CD4-positive, alpha-beta T cell treated with Interleukin-6 at 100 ng/mL for 8 hours (primary cell): ENCODE measurements at places on chromosomes 4 and X.

- DNase-seq, result no peak
Observed at GRCh38 chr4:118927974-118928373, 39.3 kb downstream of the SYNPO2 start.

DNA sequence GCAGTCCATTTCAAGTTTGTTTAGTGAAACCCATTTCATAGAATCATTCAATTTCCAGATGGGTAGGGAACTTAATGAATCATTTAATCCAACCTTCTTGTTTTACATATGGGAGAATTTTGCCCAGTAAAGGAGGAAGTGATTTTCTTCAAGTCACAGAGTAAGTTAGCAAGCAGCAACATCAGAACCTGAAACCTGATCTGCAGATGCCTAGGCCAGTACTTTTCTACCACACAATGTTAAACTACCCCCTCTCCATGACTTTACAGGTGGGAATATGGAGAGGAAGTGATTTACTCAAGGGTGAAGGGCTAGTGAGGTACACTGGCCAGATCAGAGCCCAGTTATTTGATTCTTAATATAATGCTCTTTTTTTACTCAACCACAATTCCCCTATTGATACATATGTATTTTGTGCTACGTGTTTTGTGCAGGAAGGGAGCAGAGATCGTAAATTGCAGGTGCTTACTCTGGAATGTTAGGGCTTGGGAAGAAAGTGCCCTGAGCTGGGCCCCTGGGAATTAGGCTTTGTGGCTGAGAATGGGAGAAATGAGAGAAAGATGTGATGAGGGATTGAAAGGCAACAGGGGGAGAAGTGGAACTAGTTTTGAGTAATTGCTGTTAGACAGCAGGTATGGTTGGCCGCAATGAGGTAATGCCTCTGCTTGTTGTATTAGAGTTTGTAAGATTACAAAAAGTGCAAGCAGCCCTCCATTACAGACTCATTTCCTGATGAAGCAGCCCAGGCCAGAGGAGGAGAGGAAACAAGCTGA is 6.8 kb downstream of the LHFPL1 start:
- no peak for DNase-seq

- no peak for DNase-seq
Observed at GRCh38 chrX:86028681-86029080, 18.7 kb downstream of the CHM start.

GRCh38 chr4:109041463-109042360 is 260.7 kb downstream of the COL25A1 start:
- no peak for DNase-seq

DNA sequence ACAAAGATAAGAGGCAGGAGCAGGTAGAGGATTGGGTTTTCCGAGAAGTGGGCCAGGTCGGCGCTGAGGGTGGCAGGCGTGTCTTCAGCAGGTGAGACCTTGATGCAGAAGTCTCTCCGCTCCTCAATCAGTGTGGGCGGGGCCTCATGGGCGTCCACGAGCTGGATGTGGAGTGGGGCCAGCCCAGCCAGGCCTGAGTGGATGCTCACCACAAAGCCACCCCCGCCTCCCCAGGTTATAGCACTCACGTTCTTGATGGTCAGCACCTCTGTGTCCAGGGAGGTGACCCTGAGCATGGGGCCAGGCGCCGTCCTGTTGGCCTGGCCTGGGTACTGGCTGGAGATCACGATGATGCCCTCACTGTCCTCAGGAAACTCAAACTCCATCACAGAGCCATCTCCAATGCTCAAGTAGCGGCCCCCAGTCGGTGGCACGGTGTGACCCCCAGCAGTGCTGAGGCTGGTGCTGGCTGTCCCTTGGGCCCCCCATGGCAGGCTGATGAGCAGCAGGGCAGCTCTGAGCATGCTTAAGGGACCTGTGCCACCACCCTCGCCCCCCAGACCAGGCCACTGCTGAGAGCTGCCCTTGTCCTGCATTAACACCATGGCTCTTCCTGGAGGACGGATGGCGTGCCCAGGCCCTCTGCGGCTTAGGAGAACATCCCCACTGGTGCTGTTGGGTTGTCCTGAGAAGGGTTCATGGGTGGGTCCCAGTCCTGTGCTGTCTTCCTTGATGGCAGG is 1.9 kb downstream of the SLC10A3 start:
- DNase-seq, result no peak

- DNase-seq, result no peak
Observed at GRCh38 chr4:48907706-48908477, 1.3 kb upstream of the OCIAD2 start.

GRCh38 chr4:143377611-143378099 is 41.0 kb downstream of the GAB1 start:
- DNase-seq, result no peak

DNA sequence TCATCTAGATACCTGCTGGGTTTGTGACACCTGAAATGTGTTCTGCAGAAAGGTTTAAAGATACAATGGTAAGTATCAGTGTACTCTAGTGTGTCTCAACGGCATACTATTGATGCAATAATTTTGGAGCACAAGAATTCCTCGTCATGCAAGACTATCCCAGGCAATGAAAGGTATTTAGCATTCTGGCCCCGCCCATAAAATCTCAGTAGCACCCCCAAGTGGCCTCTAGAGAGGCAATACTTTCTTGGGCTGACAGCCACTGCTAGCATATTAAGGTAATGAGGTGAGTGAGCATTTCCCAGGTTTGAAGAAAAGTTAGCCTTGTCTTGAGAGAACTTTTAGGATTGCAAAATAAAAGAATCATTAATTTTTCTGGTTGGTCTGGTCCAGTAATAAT is 24.0 kb downstream of the TAB3 start:
- DNase-seq, result no peak

DNA sequence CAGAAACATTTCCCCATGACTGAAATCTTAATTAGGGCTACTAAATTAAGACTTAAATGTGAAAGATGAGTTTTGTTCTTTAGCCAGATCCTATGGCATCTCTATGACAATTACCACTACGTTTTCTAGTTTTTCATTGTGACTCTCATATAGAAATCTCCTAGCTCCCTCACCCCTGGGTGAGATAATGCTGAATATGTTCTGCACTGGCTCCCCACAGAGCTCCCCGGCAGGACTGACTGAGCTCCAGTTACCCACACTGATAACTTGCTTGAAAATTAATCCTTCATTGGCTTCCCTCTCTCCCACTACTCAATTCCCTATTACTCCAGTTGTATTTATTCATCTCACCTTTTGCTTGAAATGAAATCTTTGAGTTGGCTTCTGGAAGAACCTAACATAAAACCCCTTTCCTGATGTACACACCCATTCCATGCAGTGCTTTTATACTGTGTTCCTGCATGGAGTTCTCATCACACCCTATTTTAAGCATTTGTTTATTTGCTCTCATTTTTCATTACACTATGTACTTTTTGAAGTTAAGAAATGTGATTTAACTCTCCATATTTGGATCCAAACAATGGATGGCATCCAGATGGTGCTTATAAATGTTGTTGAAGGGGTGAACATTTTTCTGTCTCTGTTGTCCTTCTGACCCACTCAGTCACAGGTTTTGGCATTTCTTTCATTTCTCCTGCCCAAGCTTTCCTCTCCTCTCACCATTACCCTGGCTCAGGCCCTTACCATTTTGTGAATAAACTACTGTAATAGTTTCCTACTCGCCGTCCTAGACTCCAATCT is 623.4 kb downstream of the SPRY1 start:
- no peak for DNase-seq

DNA sequence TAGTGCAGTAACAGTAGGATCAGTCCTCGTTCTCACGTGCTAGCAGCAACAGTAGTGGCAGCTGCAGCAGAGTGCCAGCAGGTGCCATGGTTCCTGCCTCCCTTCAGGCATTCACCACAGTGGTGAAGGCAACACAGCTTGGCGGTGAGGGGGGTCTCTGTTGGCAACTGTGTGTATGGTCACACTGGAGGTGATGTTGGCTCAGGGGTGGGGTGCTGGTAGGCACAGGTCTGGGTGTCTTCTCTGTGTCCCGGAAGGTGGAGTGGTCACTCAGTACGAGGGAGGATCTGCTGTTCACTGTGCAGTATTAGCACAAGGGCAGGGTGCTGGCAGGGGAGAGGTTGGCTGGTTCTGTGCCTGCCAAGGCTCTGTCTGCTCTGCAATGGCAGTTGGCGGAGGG is 671.8 kb downstream of the CCSER1 start:
- no peak for DNase-seq

GRCh38 chr4:177190995-177191580 is 118.6 kb upstream of the NEIL3 start:
- DNase-seq, result no peak

DNA sequence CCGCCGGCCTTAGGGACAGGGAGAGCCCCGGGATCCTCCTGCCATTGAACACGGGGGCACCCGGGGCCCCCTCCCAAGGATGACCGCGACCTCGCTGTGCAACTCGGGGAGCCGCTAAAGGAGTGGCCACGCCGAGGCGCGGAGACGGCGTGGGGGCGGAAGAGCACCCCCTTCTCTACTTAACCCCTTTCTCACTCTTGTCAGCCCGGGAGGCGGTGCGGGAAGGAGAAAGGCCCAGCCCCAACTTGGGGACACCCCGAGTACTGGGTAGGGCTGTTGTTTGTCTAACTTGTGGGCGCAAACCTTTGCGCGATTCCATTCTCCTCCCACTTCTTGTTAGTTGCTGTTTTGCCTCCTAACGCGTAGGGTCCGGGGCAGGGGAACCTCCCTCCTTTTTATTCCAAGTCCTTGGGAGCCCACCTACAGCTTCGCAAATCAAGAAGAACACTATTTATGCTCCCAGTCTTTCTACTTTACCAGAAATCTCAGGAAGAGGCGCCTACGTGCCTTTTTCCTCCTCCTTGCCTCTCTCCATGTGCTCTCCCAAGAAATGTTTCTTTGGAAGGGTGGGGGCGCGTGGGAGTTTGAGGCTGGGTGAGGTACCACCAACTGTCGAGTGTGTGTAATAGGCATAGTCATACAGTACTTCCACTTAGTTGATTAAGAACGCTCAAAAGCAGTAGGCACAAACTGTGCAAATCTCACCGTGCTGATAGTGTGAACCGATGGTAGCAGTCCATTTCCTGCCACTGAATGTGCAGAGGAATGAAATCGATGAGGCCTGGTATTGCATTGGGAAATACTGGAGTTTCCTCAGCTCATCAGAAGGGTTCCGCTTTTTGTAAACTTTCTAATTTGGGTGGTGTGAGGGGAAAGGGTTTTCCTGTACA is 813 bp downstream of the DIAPH2 start:
- DNase-seq, result peak; percentile 14

GRCh38 chrX:47927212-47927611 is 76.6 kb downstream of the ZNF182 start:
- DNase-seq, result no peak

DNA sequence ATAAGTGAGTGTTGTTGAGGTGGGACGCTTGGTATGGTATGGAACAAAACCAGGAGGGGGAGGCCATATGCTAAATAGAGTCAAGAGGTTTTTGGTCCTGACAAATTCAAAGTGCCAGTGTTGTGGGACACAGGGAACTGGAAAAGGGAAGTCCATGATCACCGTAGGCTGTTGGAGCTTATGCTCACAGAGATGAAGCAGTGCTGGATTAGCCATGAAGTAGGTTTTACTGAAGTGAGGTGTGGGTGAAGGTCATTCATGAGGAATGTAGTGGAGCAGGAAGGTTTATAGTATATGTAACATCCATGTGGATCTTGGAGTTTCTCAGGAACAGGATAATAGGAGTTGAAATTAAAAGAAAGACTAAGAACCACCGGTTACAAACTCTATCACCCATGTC is 256.1 kb upstream of the PITX2 start:
- DNase-seq, result no peak

DNA sequence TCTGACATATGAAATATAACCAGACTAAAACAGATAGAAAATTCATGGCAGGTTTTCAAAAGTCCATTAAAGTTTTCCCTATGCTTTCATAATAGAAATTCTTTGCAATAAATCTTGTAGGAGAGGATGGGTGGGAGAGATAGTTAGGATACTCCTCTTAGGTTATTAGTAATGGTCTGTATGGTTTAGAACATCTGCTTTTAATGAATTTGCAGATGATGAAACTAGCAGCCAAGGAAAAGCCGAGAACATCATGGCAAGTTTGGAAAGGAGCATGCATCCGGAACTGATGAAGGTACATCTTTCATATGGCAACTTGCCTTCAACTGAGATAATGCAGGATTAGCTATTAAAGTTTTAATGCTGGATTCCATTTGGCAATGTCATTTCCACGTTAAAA is 70.7 kb downstream of the DOCK11 start:
- DNase-seq, result no peak

DNA sequence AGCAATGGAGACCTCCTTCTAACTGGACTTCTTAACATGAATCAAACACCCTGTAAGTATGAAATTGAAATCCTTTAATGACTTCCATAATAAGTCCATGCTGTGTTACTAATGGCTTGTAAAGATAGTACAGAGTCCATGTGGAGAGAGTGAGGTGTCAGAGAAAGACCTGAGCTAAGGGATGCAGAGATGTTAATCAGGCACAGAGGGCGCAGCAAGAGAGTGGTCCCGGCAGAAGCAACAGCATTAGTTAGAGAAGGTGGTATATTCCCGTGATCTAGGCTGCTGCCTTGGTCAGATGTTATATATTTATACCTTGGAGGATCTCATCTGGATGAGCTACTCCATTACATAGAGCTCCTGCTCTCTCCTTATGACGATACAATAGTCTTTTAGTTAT is 295.3 kb downstream of the LDB2 start:
- no peak for DNase-seq

DNA sequence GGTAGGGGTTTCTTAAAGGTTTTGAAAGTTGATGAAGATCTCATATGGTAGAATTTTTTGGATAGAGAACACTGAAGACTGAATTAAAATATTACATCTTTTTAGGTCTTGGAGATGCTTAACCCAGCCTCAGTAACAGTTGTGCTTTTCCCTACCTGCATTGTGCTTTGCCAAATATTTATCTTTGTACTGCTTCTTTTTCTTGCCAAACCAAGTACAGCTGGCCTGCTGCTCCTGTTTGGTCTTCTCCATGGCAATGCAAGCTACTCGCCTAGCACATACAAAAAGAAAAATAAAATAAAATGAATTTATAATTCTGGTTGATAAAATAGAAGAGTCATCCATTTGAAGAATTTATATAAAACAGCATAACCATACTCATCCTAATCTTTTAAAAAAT is 95.4 kb downstream of the NYX start:
- DNase-seq, result no peak

DNA sequence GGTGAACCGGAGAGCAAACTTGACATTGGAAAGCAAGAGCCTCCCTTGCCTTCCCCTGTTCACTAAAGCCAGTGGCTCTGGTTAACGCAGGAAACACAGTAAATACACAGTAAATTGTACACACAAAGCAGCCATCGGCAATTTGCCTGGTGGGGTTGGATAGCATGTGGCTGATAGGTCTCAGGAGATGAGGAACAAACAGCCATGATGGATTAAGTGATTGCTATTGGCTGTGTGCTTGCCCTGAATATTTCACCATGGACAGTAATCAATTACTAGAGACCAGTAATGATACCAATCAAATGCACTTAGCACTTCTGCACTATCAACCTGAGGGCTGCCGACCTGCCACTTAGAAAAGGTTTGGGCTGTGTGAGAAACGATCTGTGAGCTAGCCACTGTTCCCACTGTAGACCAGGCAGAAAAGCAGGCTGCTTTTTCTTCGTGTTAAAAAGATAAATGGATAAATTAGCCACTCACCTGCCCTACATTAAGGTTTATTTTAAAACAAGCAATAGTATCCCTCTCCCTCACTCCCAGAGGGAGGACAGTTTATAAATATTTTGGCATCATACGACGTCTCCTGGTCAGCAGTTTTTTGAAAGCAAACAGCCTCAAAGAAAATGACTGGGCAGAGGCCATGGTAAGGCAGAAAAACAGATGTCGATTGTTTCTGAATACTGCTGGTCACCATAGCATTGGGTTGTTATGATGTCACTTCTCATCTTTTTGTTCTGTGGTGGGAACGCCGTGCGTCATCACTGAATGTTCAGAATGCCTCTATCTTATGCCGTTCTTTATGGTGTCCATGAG is 167.1 kb downstream of the MAML3 start:
- no peak for DNase-seq

- DNase-seq, result no peak
Observed at GRCh38 chrX:47933946-47934345, 69.8 kb downstream of the ZNF182 start.
